H4 (cell line): ENCODE measurements at places on chromosomes 1 and 21.
A peak's percentile ranks its signal among the peaks of the same experiment; 100 is the strongest.

- no peak for DNase-seq
These were observed 3.1 kb downstream of the MORN1 start for GRCh38 chr1:2388004-2388913.

GRCh38 chr1:25774206-25774803, 25.7 kb upstream of the SELENON start:
- DNase-seq = no peak

DNA sequence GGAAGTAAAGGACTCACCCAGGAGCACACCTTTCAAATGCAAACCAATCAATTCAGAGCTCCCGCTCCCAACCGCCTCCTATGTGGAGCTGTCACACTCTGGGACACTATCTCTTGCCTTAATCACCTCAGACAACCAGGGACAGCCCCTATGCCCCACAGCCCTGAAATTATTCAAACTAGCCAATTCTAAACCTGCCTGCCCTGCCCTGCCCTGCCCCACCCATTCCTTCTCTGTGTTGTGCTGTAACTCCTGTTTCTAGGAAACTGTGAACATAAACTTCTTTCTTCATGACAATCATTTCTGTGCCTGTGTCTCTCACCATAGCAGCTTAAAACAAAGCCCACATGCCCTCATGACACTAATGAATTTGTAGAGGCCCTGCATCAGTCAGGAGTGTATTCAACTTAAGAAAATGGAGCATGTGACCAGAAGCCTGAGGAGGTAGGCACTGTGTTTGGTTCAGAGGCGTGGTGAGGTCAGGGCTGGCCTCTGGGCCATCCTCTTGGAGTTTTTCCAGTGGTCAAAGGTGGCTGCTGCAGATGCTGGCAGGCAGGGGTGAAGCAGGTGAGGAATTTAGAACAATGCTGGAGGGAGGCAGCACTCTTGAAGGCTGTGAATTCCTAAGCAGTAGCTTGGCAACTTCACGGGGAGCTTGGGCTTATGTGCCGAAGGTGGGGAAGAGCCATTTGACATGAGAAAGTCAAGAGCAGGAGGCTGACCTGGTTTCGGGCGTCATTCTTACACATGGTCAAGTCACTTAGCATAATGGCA, 74.5 kb downstream of the RHOU start:
- no peak for DNase-seq

DNA sequence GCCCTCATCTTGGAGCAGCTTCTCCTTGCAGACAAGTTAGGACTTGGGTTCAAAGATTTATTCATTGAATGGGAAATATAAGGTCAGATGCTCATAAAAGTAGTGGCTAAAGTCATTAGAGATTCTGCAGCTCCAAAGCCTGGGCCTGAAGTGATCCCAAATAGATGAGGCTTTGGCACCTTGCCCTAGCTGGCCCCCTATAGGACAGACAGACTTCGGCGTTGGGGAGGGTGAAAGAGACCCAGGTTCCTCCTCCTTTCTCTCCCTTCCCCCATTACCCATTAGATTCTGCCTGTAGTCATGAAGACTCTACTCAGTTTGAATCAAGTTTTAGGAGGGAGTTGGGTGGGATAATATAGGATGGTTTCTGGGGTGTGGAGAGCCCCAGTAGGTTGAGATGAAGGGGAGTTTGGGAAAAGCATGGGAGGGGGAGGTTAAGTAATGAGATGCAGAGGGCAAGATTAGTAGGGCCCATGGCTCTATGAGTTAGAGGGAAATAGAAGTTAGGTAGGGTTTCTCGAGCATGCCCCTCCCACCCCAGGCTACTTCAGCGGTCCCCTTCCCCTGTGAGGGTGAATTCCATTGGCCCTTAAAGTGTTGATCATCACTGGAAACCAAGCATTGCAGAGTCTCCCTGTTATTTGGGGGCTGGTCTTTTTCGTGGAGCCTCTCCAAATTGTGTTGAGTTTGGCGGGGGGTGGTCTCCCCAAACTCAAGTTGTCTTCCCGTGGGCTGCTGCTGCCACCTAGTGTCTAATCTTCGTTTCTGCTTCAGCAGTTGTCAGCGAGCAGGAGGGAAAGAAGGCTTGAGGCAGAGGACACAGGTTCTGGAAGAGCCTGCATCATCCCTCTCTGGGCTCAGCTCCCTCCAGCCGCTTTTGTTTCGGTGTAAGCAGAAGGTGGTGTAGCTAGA, 2.1 kb upstream of the AHDC1 start:
- DNase-seq = peak; percentile 53

DNA sequence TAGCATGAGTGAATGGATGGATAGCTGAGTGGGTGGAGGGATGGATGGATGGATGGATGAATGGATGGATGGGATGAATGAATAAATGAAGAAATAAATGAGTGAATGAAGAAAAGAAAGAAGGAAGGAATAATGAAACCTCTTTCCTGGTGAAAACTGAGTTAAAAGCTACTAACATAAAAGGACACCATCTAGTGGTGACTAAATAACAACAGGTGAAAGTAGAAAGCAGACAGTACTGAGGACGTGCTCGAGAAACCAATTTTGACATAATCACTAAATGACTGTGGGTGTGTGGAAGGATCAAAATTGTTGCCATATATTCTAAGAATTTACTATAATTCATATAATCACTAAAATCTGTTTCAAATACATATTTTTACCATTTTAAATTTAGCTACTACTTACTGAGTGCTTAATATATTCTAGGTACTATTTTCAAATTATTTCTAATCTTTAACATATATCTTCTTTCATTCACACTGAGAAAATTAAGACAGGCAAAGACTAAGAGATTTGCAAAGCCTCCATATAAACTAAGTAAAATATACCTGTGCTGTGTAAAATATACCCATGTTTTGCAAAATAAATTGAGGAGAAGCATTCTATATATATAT, 522.9 kb downstream of the LRRIQ3 start:
- DNase-seq = peak; percentile 55

DNA sequence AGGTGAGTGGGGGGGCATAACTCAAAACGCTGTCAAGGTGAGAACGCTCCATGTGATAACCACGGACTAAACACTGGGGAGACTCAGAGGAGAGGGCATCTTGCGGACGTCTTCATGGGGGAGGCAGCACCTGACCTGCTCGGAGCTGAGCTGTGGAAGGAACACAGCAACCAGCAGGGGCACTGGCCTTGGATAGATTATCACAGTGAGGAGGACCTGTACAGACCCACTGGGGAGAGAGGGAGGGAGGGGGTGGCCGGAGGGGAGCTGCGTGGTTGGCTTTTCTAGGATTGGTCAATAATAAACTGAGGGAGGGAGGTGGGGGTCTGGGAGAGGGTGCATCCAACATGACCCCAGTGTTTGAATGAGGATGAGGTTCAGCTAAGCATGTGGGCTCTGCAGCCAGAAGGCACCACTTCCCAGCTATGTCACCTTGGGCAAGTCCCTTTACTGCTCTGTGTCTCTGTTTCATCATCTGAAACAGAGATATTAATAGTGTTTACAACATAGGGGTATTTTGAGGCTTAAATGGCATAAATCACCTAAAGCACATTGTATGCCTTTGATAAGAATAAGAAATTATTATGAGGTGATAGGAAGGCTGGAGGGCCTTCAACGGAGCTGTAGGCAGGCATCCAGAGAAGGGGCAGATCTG, 123.3 kb downstream of the GRIK3 start:
- no peak for DNase-seq

GRCh38 chr1:167114725-167115124, 20.9 kb downstream of the STYXL2 start:
- no peak for DNase-seq

DNA sequence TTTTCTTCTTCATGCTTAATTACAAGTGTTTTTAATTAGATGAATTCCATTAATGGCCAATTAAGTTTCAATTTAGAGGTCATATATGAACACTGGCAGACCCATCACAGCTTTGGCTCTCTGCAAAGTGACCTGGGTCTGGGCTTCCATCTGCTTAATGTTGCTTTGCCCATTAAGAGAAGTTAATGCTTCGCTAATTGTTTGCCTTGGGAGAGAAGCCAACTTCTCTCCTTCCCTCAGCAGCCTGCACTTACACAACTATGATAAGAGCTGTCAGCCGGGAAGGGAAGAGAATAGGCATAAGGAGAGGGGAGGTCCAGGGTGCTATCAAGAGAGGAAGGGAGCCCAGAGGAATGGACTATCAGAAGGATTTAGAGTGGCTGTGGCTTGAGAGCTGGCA, 29.0 kb upstream of the CCDC190 start:
- DNase-seq = no peak

- peak; percentile 75 for DNase-seq
These were observed 13.7 kb downstream of the LGR6 start for GRCh38 chr1:202207292-202207691.

DNA sequence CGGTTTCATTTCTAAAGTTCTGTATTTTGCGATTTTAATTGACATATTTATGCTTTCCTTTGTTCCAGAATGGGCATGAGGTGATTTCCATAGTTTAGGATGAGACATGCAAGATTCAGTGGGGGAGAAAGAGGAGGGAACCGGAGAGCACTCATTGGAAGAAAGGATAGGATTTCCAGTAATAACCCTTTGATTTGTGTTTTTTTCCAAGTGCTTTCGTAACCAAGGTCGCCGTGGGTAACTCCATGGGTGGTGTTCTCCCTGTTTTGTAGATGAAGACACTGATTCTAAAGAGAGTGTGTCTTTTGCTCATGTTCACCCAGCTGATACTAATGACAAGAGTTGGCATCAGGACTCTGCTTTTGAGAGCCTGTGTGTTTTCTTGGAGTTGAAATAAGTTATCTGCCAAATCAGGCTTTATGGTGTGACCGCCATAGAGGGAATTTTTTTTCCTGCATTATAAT, 170.1 kb downstream of the DHRS3 start:
- peak; percentile 31 for DNase-seq

GRCh38 chr1:202068596-202068995, 54.1 kb upstream of the GPR37L1 start:
- no peak for DNase-seq

DNA sequence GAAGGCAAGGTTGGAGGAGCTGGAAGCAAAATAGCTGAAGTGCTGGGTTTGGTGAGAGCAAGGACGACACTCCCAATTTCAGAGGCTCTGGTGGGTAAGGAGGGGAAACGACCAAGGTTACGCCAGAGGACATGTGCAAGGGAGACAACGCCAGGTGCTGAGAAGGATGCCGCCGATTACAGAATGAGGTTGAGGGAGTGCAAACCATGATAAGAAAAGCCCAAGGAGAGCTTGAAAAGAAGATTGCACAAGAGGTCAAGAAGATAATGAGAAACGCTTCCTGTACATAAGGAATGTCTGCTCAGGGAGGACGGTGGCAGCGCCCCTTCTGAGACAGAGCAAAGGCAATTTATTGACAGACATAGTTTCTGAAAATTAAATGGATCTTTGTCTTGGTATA, 382.0 kb upstream of the PROX1 start:
- no peak for DNase-seq

GRCh38 chr1:232166942-232167341, 463.0 kb downstream of the SIPA1L2 start:
- DNase-seq = no peak

DNA sequence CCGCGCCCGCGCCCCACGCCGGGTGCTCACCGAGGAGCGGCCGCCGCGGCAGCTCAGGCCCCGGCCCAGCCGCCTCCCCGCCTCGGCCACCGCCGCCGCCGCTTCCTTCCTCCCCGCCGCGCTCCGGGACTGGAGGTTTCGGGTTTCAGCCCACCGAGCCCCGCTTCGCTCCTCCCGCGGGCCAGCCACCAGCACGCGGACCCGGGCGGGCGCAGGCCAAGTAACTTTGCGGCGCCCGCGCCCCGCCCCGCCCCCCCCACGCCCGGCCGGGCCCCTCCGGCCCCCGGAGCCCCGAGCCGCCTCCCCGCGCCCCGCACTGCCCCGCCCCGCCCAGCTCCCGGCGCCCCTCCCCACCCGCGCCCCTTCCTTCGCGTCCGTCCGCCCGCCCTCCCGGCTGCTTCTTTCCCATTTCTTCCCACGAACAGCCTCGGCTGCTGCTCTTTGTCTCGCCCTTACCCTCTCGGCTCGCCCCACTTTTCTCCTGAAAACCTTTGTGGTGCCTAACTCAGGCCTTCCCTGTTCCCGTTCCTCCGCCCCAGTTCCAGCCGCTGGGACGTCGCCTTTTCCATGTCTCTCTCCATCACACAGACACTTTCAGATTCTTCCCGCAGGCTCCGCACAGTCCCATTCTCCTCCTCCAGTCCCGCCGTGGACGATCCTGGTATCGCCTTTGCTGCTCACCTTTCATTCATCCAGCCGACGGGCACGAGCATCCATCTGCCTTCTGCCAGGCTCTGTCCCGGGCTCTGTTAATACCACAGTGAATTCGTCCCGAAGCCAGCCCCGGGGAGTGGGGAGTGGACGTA, at the start of gene GPR161:
Gene GPR161, minus strand, starts transcription at position 222 of the 806 bp plus-strand sequence. CDS start 32,080 bp downstream, outside the sequence.
- DNase-seq = peak; percentile 19

DNA sequence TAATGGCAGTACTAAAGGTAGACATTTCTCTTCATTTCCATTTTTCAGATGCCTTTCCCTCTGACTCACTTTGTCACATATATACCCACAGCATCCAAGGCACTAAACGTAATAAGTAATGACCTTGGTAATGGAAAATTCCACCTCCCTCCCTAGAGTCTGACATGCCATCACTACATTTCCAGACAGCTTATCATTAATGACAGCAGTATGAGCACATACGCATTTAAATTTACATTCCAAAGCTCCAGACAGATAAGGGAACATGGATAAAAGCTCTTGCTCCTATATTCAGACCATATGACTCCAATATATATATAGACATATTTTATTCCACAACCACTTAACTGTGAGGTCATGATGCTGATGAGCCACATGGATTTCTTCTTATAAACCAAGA, 191.7 kb upstream of the GORAB start:
- no peak for DNase-seq

- peak; percentile 69 for DNase-seq
These were observed 19.7 kb upstream of the LMX1A start for GRCh38 chr1:165376041-165376810.

DNA sequence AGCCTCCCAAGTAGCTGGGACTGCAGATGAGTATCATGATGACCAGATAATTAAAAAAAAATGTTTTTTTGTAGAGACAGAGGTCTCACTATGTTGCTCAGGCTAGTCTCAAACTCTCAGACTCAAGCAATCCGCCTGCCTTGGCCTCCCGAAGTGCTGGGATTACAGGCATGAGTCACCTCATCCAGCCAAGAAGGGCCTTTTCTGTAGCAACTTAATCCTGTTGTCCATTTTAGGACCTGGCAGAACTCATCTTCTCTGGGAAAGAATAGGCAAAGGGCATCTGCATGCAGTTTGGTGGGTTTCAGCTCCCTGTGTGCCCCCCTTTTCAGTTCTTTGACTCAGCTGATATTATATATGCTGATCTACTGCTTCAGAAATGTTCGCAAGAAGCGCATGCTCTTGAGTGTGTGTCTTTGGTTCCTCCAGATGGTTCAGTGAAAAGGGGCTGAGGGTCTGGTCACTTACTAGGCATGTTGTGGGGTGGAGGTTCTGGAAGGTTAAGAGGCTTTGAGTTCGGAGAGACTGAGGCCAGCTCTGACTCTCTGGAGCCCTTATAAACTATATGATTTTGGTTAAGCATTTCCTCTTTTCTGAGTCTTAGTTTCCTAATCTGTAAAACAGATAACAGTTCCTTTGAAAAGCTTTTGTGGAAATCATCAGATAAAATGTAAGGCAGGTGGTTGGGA, 19.4 kb upstream of the SRSF4 start:
- no peak for DNase-seq

GRCh38 chr1:94653454-94653853, 111.9 kb upstream of the F3 start:
- DNase-seq = no peak
